Activated CD4-positive, alpha-beta T cell treated with anti-CD3 and anti-CD28 coated beads for 24 hours (primary cell): ENCODE measurements at places on chromosomes 3 and 15.

- DNase-seq, result no peak
Measured at GRCh38 chr3:8621872-8622271, 22.7 kb downstream of the SSUH2 start.

GRCh38 chr3:133995264-133995663, 34.5 kb downstream of the SLCO2A1 start:
- no peak for DNase-seq

GRCh38 chr15:71599418-71600151, 210.8 kb upstream of the NR2E3 start:
- DNase-seq, result no peak

DNA sequence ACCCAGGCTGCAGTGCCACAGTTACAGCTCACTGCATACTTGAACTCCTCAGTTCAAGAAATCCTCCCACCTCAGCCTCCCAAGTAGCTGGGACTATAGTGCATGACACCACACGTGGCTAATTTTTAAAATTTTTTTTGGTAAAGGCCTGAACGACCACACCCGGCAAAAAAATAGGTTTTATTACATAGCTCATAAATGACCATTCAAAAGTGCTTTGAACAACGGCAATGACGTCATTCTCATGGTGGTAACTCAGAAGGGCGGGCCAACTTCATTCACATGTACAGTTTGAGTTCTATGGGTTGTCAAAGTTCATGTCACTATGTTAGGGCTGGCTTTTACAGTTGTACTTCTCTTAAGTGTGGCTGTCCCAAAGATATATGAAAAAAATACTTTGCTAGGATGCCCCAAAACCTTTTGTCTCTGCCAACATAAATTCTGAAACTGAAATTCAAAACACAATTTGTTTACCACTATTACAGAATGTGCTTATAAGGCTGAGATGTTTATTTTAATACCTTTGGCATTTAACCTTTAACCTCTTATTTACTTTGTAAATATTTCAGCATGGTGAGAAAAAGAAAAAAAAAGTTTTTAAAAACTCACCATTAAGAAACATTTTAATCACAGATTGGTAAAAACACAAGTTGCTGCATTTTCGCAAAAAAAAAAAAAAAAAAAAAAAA, 6.2 kb downstream of the MYO1E start:
- DNase-seq, result no peak

DNA sequence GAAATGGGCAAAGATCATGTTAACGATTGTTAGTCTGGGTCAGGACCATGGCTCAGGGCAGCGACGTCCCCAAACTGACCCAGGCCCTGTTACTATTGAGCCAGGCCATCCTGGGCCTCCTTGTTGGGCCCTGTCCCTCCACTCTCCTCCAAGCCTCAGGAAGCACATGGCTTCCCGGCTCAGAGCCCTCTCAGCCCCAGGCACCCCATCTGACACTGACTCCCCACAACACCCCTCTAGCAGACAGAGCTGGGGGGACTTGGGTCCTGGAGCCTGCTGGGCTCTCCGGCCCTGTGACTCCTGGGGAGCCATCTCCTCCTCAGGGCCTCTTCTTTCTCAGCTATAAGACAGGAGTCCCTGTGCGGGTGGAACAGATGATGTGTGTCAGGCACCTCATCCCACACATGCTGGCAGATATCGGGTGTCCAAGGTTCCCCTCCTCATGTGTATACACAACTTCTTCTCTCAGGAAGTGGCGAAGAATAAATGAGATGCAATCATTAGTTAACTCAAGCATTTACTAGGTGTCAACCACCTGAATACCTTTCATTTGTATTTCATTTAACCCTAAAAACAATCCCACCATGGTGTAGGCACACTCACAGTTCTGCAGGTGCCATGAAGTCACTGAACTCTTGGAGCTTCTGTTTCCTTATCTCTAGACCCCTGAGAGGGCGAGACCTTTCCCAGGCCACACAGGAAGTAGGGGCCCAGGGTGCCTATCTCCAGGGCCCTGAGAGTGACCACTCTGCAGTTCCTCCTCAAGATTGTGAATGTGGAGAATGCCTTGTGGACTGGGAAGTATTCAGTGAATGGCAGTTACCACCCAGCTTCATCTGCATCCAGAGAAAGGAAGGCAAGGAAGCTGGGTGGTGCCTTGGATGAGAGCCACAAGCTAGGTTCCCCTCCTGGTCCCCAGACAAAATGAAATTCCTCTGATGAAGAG, 282.5 kb upstream of the TLE3 start:
- DNase-seq, result no peak

DNA sequence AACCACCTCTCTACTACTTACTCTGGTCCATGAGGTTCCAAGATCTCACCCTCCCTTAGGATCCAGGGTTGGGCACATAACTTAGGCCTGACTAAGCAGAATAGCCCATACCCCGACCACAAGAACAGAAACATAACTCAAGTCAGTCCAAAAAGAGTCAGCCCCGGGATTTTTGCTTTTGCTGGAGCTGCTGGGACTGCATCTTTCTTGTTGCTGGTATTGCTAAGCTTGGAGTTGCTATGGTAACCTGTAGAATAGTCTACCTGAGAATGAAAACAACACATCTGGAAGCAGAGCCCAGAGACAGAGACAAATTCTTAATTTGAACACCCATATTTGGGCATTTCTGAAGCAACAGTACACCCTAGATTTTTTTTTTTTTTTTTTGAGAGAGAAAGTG, 6.5 kb downstream of the RUBCN start:
- DNase-seq, result no peak

- no peak for DNase-seq
Measured at GRCh38 chr3:39171860-39172259, 18.5 kb upstream of the CSRNP1 start.

GRCh38 chr3:120743556-120744195, 1.1 kb downstream of the GTF2E1 start:
- no peak for DNase-seq

DNA sequence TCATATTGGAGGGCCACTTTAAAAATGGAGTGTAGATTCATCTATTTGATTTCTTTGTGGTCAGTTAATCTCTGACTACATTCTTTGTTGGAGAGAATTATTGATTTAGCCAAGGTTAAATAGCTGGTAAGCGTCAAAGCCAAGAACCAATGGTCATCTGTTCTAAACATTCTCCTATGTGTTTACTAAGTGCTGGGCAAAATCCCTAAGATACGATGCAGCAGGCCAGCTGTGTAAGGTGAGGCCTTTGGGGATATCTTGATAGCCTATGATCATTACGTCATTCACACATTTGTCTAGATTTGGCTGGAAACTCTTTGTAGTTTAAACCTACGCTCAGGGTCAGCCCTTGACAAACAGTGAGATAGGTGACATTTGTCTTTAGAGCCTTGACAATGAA, 236.2 kb downstream of the NR1D2 start:
- no peak for DNase-seq

GRCh38 chr3:140442621-140443020, 235.2 kb upstream of the TRIM42 start:
- no peak for DNase-seq
